ENCODE measurements at places on chromosomes 5 and 9.

DNA sequence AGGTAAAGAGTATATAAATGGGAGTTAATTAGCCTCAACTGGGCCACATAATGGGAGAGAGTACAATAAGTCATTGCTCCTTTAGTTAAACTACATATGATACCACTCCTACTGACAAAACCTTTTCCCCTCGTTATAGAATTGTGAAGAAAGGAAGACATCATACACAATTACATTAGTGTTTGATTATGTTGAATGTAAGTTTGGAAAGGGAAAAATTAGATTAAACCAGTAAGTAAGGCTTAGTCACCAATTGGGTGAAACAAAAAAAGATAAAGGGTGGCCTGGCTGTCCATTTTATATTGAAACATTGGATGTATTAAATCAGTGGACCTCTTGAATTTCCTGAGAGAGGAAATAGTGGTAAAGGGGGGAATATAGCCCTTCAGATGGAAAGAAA is 464.3 kb upstream of the PAPPA start:
- DNase-seq = no peak

- no peak for DNase-seq
These were observed 308.6 kb upstream of the EFNA5 start for GRCh38 chr5:107979291-107979690.

- no peak for DNase-seq
These were observed 603.9 kb upstream of the C9orf72 start for GRCh38 chr9:28177142-28177541.

GRCh38 chr5:86137297-86137696 is 480.4 kb upstream of the COX7C start:
- DNase-seq = no peak

DNA sequence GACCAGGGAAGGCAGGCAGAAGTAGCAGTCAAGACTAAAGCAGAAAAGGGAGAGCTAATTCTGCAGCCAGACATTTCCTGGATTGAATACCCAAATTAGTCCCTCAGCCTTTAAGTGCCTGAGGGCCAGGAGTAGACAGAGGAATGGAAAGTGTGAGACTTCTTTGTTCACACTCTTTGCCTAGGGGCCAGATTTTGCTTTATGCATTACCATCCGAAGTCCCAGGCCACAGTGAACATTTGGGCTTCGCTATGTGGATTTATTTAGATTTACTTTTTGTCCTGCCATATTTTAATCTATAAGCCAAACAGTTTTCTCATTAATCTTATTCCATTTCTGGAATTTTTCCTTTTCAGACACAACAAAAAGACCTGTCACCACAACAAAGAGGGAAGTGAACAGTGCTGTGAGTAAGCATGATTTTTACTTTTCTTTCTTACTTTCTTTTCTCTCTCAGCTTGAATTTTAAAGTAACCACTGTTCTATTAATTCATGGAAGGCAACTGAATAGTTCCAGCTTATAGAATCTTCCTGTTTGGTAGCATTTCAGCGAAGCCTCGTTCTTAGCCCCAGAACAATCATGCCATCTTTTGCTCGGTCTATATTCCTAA is 52.6 kb downstream of the PDCD1LG2 start:
- no peak for DNase-seq

GRCh38 chr5:151695464-151695863 is 8.7 kb upstream of the SPARC start:
- no peak for DNase-seq
